Effector CD4-positive, alpha-beta T cell (primary cell): ENCODE measurements at places on chromosomes 7 and 10.

- DNase-seq: peak; percentile 48
These were observed 6.0 kb upstream of the TMED4 start for GRCh38 chr7:44587843-44588711.

DNA sequence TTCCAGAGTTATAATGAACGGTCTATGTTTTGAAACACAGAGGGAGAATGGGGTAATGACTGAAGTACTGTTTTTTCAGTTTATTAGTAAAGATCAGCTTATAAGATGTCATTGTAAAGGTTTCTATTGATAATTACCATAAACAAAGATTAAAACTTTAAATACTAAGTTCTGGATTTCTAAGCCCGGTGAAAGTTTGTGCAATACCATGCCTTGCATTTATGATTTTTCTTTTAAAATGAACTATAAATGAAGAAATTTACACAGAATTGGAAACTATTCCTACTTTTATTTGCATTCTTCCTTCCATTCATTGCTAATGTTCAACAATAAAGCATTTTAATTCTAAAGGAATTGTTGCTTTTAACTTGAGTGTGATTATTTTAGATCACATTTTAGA lies 4.9 kb downstream of the MEOX2 start:
- no peak for DNase-seq

- no peak for DNase-seq
These were observed 80.3 kb upstream of the SCIN start for GRCh38 chr7:12490107-12490688.

DNA sequence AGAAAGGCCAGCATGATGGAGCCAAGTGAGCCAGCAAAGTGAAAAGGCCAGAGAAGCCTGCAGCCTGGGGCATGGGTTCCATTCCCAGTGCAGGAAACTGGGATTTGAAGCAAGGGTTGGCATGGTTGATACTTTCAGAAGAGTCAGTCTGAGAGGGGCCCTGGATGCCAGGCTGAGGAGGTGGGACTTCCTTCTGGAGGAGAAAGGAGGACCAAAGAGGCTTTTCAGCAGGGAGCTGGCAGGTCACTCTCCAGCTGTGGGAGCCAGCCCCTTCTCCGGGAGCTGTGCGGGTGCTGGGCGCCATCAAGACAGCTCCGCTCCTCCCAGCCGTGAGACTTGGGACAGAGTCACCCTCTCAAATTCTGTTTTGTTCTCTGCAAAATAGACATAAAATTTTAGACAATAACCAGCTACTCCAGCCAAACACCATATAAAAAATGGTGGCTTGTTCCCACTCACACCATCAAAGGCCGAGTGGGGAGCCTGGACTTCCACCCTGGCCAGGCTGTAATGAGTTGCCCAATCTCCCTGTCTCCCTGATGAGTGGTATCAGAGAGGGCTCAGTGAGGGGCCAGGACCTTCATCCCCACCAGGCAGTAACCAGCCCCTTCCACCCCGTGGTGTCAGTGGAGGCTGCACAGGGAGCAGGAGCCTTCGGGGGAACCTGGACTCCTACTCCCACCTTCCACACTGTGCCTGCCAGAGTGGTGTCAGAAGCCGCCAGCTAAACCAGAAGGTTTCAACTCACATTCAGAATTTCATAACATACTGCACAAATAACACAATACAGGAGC lies 133.6 kb upstream of the RET start:
- no peak for DNase-seq

GRCh38 chr7:101952355-101953247 lies 135.2 kb downstream of the CUX1 start:
- DNase-seq: no peak

- DNase-seq: peak; percentile 26
These were observed 4.8 kb upstream of the CHN2 start for GRCh38 chr7:29189743-29190201.

DNA sequence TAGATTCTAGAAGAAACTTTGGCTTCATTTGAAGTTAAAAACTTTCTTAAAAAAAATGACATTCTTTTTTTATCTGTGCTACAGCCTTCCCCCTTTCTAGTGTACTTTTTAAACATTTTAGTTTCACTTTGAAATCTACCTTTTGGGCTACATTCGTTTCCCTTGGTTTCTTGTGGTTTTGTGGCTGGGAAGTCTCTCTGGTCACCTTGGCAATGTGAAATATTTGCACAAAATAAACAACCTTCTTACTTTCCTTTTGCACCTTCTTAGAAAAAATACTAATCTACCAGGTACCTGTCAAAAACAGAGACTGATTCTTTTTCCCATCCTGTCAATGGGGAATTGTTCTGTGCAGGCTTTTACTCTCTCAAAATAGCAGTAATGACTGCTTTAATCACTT lies 350.2 kb downstream of the GATA3 start:
- DNase-seq: peak; percentile 54

- DNase-seq: no peak
These were observed 2.8 kb downstream of the TRIL start for GRCh38 chr7:28955356-28955717.

GRCh38 chr10:129935867-129936152 lies 28.3 kb downstream of the EBF3 start:
- DNase-seq: no peak

DNA sequence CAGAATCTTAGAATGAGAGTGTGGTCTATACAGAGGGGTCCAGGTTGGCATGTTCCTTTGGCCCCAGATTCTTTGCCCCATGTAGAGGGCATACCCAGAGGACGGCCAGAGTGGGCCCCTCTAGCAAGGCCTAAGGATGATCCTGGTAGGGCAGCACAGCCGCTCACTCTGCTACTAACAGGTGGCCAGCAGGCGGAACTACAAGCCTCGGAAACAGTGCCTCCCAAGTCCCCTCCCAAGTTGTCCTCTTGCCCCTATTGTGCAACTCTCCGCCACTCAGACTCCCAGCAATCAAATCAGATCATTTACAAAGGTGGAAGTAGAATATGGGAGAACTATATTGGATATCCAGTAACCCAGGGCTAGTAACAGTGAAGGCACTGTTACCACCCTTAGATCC lies 107.4 kb downstream of the STRA8 start:
- no peak for DNase-seq
